ENCODE measurements at places on chromosomes 4 and X. TPM values are rescaled to one million over a fixed set of nuclear protein-coding genes. Genes with fewer than 3 reads are reported as not detected.

FABP2 gene
- total RNA-seq = not detected

KIAA1210 gene
- total RNA-seq = not detected

NEUROG2 gene
- total RNA-seq = not detected

TMSB15B gene
- 18.9 TPM for total RNA-seq

ZCCHC18 gene
- total RNA-seq = 1.6 TPM

SLC9B1 gene
- total RNA-seq = 0.49 TPM

IGSF1 gene
- not detected for total RNA-seq

HMX1 gene
- total RNA-seq = not detected

CXorf65 gene
- not detected for total RNA-seq

SCOC gene
- total RNA-seq = 38.3 TPM

MAGEB17 gene
- total RNA-seq = not detected

TCEAL2 gene
- not detected for total RNA-seq

MAGEA12 gene
- total RNA-seq = not detected

DDX53 gene
- not detected for total RNA-seq

ZFP92 gene
- total RNA-seq = 1.2 TPM

ANTXR2 gene
- 71.9 TPM for total RNA-seq

TRIM61 gene
- 0.22 TPM for total RNA-seq

TEX13D gene
- not detected for total RNA-seq

NALF2 gene
- not detected for total RNA-seq

COPS4 gene
- total RNA-seq = 53.0 TPM

THAP6 gene
- 6.8 TPM for total RNA-seq

AFAP1 gene
- total RNA-seq = 103 TPM

XAGE2 gene
- not detected for total RNA-seq

PGRMC2 gene
- 58.1 TPM for total RNA-seq

PTTG2 gene
- not detected for total RNA-seq

CDKL2 gene
- 0.55 TPM for total RNA-seq

AREG gene
- 0.55 TPM for total RNA-seq

CTAG1B gene
- not detected for total RNA-seq

SUPT20HL2 gene
- not detected for total RNA-seq

GAGE12E gene
- total RNA-seq = not detected

RAB33A gene
- 0.91 TPM for total RNA-seq

APLN gene
- total RNA-seq = 466 TPM

ZAR1 gene
- not detected for total RNA-seq

CTAG2 gene
- not detected for total RNA-seq

IL15 gene
- 3.1 TPM for total RNA-seq

ACTRT1 gene
- not detected for total RNA-seq

C4orf54 gene
- not detected for total RNA-seq

Measured in endothelial cell of umbilical vein (primary cell).